CD4-positive, alpha-beta T cell (primary cell): ENCODE measurements at places on chromosomes 13 and 19. TPM values are rescaled to one million over a fixed set of nuclear protein-coding genes. Genes with fewer than 3 reads are reported as not detected.
A peak's percentile ranks its signal among the peaks of the same experiment; 100 is the strongest.

IGFL3 gene
- total RNA-seq: not detected

OR7C2 gene
- total RNA-seq: not detected

DNA sequence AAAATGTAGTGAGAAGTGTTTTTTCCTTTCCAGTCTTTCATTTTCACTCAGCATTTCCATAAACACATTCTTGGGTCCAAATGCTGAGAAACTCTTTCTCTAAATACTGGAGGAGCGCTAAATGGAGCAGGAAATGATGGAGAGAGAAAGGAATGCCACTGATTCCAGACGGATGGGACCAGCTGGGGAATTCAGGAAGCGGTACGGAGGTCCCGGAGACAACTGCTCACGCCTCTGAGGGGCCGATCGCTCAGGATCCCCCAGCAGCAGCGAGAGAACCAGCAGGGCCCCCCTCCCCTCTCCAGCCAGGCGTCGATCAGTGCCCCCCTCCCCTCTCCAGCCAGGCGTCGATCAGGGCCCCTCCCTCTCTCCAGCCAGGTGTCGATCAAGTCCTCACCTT, 13.2 kb downstream of the RASA3 start:
- H3K4me3 ChIP-seq: no peak overlapping the region
- DNase-seq: no peak
- peak overlapping the region; percentile 30 for H3K27ac ChIP-seq
- no peaks in the 10 kb centered on the region for H3K27me3 ChIP-seq
- peaks cover 58% of the 10 kb centered on the region for H3K36me3 ChIP-seq

DNA sequence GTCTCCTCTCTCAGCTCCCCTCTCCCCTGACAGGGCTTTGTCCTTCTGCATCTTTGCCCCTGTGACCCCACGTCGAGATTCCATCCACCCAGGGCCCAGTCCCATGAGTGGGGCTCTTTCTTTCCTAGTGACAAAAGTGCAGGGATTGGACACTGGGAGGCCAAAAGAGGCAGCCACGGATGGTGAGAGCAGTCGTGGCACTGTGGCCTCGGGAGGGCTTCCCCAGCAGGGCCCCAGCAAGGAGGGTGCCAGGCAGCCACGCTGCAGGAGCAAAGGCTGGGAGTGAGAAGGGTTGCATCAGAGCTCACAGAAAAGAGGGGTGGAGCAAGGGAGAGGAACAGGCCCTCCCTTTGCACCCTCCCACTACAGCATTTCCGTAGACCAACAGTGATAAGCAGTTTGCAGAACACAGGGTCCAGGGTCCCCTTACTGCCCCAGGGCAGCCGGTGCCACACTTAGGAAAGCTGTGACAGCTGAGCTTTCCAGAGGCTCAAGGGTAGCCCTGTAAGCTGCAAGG, 4.9 kb downstream of the ZSCAN1 start:
- H3K4me1 ChIP-seq: no peaks in the 10 kb centered on the region
- H3K4me3 ChIP-seq: no peak overlapping the region
- H3K36me3 ChIP-seq: no peaks in the 10 kb centered on the region
- DNase-seq: no peak
- H3K27ac ChIP-seq: no peak overlapping the region

NOTCH3 gene
- total RNA-seq: not detected

COMP gene
- not detected for total RNA-seq

- no peak overlapping the region for H3K27ac ChIP-seq
- no peak overlapping the region for H3K4me3 ChIP-seq
- no peak for DNase-seq
Measured at GRCh38 chr19:43928820-43929219, 6.3 kb downstream of the ZNF45 start.

DNA sequence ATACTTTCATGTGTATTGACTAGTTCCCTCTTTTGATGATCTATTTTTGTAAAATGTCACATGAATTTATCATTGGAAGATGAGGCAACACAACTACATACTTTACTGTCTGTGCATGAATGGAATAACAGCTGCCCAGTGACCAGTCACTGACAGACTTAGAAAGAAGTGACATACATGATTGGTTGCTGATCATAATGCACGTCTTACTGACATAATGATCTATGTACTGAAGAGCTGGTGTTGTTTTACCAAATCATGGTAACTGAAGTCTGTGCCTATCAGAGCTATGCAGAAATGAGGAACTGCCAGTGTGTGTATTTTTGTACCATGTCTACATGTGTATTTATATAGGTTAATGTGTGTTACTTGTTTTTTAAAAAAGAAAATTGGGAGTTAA, 26.5 kb downstream of the GPR18 start:
- peaks cover 5% of the 10 kb centered on the region for H3K36me3 ChIP-seq
- no peak overlapping the region for H3K27ac ChIP-seq
- no peak overlapping the region for H3K4me3 ChIP-seq
- H3K4me1 ChIP-seq: peaks cover 61% of the 10 kb centered on the region
- H3K27me3 ChIP-seq: no peaks in the 10 kb centered on the region

DNA sequence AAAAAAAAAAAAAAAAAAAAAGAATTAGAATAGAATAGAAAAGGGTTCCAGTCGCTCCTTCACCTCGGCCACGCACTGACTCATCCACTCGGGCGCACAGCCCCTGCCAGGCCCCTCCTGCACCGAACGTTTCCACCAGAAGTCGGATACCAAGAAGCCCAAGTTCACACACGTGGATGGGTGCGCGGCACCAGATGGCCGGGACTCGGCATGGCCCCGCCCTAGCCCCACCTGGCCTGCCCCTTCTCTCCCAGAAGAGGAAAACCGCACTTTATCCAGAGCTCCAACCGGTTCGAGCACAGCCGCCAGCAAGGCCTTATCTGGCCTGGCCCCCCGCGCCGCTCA, 5.9 kb downstream of the PRR36 start:
- peaks cover 67% of the 10 kb centered on the region for H3K4me1 ChIP-seq
- H3K36me3 ChIP-seq: no peaks in the 10 kb centered on the region
- peak overlapping the region; percentile 62 for H3K4me3 ChIP-seq
- no peak overlapping the region for H3K27ac ChIP-seq

DNA sequence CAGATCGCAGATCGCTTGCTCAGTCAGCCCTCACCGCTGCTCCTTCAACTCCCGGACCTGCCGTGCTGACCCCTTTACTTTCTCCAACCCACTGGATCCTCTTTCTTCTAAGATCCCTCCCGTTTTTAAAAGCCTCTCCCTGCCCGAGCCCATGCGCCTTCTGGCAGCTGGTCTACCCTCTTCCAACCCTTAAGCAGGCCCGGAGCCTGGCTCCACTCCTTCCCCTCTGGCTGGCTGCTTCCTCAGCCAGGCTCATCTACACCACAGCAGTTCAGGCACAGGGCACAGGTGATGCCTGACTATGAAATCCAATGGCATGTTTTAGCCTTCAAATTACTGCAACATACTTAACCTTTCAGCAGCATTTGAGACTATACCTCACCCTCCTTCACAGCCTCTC, 63.8 kb upstream of the PABPC3 start:
- H3K4me1 ChIP-seq: no peaks in the 10 kb centered on the region
- no peak overlapping the region for H3K4me3 ChIP-seq
- DNase-seq: no peak
- H3K36me3 ChIP-seq: no peaks in the 10 kb centered on the region
- H3K27ac ChIP-seq: no peak overlapping the region

CEACAM16 gene
- total RNA-seq: not detected

GRCh38 chr13:30851697-30852096, 54.4 kb upstream of the MEDAG start:
- DNase-seq: no peak
- no peaks in the 10 kb centered on the region for H3K27me3 ChIP-seq
- no peak overlapping the region for H3K4me3 ChIP-seq
- H3K27ac ChIP-seq: no peak overlapping the region

- no peaks in the 10 kb centered on the region for H3K27me3 ChIP-seq
- no peaks in the 10 kb centered on the region for H3K4me1 ChIP-seq
- H3K36me3 ChIP-seq: no peaks in the 10 kb centered on the region
- no peak overlapping the region for H3K4me3 ChIP-seq
- no peak overlapping the region for H3K27ac ChIP-seq
Measured at GRCh38 chr13:55439450-55439849, 1701.3 kb upstream of the PRR20A start.

- H3K27ac ChIP-seq: no peak overlapping the region
- H3K27me3 ChIP-seq: peaks cover 24% of the 10 kb centered on the region
- H3K4me1 ChIP-seq: no peaks in the 10 kb centered on the region
- DNase-seq: peak; percentile 36
- no peak overlapping the region for H3K4me3 ChIP-seq
Measured at GRCh38 chr19:45311621-45312020, 11.1 kb downstream of the CKM start.

ZNF44 gene
- 30.4 TPM for total RNA-seq

- H3K27me3 ChIP-seq: peaks cover 11% of the 10 kb centered on the region
- DNase-seq: no peak
- no peak overlapping the region for H3K4me3 ChIP-seq
- H3K27ac ChIP-seq: no peak overlapping the region
- H3K36me3 ChIP-seq: no peaks in the 10 kb centered on the region
Measured at GRCh38 chr13:46097015-46097414, 7.8 kb downstream of the CPB2 start.

DNA sequence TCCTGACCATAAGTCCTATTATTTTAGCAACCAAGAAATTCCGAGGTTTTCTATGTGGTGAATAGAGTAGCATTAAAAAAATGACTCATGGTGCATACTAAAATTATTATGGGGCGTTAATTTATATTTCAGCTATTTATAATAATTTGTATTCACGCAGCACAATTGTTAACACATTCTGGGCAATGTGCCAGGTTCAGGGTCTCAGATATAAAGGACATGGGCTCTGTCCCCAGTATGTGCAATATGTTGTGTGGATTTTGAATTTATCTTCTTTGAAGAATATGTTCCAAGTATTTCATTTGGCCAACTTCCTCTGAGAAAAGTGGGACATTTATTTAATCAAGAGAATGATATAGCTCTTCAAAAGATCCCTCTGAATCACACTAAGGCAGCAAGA, 1434.7 kb upstream of the PRR20A start:
- no peak overlapping the region for H3K27ac ChIP-seq
- H3K4me1 ChIP-seq: no peaks in the 10 kb centered on the region
- H3K4me3 ChIP-seq: no peak overlapping the region
- no peaks in the 10 kb centered on the region for H3K27me3 ChIP-seq

DNA sequence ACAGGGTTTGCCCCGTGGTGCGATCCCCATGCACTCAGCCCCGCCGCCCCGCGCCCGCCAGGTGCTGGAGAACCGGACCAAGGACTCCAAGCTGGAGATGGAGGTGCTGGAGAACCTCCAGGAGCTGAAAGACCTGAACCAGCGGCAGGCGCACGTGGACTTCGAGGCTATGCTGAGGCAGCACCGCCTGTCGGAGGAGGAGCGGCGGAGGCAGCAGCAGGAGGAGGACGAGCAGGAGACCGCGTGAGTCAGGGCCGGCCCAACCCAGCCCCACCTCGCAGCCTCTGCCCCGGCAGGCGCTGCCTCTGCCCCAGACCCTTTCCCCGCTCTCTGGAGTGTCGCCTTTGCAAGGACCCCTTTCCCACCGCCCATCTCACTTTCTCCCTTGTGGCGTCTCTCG, 11.3 kb downstream of the YJU2 start:
- peaks cover 75% of the 10 kb centered on the region for H3K36me3 ChIP-seq
- no peak overlapping the region for H3K4me3 ChIP-seq
- no peak overlapping the region for H3K27ac ChIP-seq
- H3K4me1 ChIP-seq: peaks cover 2% of the 10 kb centered on the region

DNA sequence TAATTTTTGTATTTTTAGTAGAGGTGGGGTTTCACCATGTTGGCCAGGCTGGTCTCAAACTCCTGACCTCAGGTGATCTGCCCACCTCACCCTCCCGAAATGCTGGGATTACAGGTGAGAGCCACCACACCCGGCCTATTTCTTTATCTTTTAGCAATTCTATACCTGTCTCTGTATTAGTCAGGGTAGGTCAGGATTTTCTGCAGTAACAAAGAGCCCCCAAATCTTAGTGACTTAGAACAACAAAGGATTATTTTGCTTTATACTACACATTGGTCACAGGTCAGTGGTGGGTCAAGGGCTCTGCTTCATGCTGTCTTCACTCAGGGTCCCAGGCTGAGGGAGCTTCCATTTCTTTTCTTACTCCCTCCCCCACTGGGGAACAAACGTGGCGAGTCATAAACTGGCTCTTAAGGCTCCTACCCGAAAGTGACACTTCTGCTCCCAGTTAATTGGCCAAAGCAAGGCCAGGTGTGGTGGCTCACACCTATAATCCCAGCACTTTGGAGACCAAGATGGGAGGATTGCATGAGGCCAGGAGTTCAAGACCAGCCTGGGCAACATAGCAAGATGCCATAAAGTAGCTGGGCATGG, 6.8 kb downstream of the ITPKC start:
- peaks cover 24% of the 10 kb centered on the region for H3K4me1 ChIP-seq
- peaks cover 26% of the 10 kb centered on the region for H3K36me3 ChIP-seq
- H3K27ac ChIP-seq: no peak overlapping the region
- H3K4me3 ChIP-seq: no peak overlapping the region
- no peak for DNase-seq

GRCh38 chr19:56751078-56751489, 79.5 kb upstream of the ZNF835 start:
- no peak overlapping the region for H3K4me3 ChIP-seq
- H3K27ac ChIP-seq: no peak overlapping the region
- H3K27me3 ChIP-seq: no peaks in the 10 kb centered on the region

IRF2BP1 gene
- total RNA-seq: 21.0 TPM

LRG1 gene
- total RNA-seq: not detected

CYP4F8 gene
- not detected for total RNA-seq

GRCh38 chr19:49338023-49338677, 2.9 kb downstream of the CD37 start:
- H3K36me3 ChIP-seq: peaks cover 40% of the 10 kb centered on the region
- peaks cover 62% of the 10 kb centered on the region for H3K4me1 ChIP-seq
- no peak overlapping the region for H3K4me3 ChIP-seq
- no peak overlapping the region for H3K27ac ChIP-seq
